ENCODE measurements at places on chromosomes 3 and 15.

- peak; percentile 24 for DNase-seq
Measured at GRCh38 chr3:53104762-53105161, 25.5 kb downstream of the RFT1 start.

DNA sequence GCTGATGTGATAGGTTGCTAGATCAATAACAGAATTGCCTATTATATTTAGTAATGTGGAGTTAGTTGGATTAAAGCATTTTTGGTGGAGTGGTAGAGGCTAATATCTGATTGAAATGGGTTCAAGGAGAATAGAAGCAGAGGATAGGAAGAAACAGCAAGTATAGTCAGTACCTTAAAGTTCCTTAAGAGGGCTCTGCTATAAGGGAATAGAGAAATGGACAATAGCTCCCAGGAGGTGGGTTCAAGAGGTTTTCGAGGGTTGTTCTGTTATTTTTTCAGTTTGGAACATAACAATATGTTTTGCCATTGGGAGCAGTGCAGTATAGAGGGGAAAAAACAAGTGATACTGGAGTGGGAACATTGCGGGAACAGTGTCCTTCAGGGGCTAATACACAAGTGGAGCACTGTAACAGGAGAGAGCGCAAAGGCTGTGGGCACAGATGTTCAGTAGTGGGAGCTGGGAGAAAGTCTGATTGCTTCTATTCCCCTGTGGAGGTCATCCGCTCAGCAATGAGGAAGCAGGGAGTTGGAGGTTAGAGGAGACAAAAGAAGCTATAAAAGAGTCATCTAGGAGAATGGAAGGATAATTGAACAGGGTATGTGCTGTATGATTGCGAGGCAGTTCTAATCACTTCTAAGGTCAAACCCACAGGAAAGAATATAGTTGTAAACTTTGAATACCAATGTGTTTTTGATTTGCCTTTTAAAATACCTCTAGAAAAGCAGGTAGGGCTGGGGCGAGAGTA lies 3.3 kb downstream of the MRPS11 start:
- DNase-seq: no peak

DNA sequence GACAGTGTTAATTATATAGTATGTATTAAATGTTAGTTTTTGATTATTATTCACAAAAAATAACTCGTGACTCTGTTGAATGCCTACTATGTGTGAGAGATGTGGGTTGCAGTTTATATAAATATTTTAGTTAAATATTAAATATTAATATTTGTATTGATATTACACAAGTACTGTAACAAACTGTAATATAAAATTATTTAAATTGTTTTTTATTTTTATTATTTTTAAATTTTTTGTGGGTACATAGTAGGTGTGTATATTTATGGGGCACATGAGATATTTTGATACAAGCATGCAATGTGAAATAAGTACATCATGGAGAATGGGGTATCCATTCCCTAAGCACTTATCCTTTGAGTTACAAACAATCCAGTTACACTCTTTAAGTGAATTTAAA lies 196.1 kb upstream of the ZNF717 start:
- no peak for DNase-seq

DNA sequence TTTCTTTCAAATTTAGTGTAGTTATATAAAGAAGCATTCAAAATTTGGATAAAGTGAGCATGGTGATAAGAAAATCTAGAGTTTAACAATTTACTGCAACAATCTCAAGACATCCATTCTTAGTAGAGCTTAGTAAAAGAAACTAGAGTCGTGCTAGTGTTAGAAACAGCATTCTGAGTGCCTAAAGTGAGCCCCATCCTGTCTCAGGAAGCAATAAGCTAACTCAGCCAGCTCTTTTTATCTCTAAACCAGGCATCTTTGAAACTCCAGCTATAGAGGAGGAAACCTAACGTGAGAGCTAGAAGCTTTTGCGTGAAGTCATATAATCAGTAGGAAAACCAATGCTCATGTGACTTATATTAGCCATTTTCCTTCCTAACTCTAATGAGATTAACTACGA lies 1187.1 kb upstream of the EPHA6 start:
- no peak for DNase-seq

DNA sequence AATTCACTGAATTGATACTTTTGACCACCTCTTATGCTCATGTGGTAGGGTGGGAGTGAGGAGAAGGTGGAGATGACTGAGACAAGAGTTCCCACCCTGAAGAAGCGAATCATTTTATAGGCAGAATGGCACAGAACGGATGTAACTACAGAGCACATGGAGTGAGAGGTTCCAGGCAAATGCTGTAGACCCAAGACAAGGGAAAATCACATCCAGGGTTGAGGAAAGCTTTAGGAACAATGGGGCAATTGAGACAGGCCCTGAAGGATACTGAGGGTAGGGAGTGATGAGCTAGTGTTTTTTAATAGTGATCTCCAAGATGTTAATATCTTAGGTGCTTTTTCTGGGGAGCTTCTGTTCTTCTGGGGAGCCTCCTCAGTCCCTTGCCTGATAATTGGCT lies 8.1 kb downstream of the PCCB start:
- DNase-seq: no peak

DNA sequence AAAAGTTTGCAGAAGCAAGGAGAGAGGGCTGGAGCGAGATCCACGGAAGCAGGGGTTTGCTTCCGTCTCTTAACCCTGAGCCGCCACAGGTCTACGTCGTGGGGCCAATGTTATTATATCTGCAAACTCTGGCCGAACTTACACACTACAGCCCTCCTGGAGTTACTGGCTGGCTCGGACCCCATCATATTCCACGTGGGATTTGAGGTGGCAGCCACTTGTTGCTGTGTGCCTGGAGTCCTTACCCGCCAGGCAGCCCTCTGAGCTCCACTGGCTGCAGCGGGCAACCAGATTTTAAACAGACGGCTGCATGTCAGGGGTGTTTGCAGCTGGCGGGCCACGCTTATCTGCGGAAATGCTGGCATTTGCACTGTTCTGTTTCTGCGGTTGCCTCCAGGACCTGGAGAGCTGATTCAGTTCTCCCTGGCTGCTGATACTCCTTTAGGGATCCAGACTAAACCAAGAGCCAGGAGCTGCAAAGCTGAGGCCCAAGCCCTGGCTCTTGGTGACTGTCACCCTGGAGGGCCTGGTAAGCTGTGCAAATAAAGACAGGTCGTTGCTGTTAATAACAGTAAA lies 34.7 kb downstream of the TM2D3 start:
- no peak for DNase-seq

GRCh38 chr15:31069360-31070000 lies 32.0 kb downstream of the TRPM1 start:
- no peak for DNase-seq

- peak; percentile 58 for DNase-seq
Measured at GRCh38 chr3:124885466-124886167, 1.5 kb downstream of the ITGB5 start.

- no peak for DNase-seq
Measured at GRCh38 chr15:89089316-89090230, 1.3 kb downstream of the ABHD2 start.

DNA sequence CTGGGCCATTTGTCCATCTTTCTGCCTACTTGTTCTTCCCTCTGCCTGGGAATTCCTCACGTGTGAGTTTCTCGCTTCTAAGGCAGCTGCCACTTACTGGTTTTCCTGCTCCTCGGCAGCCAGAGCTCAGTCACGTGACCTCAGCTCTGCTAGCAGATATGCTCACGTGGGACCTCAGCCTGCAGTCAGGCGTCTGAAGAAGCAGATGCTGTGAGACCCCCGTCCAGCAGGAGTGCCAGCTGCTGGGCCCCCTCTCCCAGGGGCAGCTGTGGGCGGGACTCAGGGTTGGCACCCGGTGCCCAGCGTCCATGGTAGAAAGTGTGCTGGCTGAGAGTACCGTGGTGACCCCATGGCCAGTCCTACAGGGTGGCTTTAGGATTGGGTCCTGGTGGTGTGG lies 161.3 kb upstream of the TLE3 start:
- DNase-seq: peak; percentile 77

GRCh38 chr3:37945807-37946530 lies 44.6 kb upstream of the VILL start:
- DNase-seq: peak; percentile 41

GRCh38 chr15:68318931-68319909 lies 41.7 kb downstream of the FEM1B start:
- no peak for DNase-seq

GRCh38 chr3:196117809-196118208 lies 35.9 kb upstream of the TFRC start:
- no peak for DNase-seq

DNA sequence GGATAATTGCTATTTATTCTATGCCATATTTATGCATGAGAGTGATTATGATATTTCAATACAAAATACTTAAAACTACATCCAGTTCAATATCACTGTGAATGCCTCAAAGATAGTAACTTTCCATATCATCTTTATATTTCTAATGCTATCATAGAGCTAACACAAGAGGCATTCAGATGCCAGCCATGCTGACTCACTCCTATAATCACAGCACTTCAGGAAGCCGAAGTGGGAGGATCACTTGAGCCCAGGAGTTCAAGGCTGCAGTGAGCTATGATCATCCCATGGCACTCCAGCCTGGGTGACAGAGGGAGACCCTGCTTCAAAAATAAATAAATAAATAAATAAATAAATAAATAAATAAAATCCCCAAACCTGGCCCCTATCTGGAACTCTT lies 498.7 kb downstream of the EPHA3 start:
- no peak for DNase-seq

DNA sequence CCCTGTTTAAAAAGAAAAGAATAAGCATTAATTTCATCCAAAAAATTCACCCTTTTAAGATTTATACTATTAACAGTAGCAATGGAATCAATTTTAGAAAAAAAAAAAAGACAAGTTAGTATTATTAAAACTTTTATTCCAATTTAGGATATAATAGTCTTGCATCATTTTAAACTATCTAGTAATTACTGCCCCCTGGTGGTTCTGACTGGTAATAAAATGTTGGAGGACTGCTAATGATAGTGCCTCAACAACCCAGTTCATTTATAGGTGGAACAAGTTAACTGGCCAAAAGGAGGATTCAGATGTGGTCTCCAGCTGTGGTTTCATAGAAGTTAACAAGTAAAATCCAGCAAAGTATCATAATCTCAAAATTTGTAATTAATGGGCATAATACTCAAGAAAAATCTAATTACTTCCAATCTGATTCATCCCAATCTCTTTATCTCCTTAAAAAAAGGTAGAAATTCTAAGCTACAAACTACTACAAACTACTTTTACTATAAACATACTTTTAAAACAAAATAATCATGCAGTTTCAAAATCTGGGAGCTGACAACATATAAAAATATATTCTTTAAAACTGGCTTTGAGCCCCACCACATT lies 30.7 kb upstream of the WDR49 start:
- DNase-seq: peak; percentile 74
